ENCODE measurements at places on chromosomes 5 and 9. TPM values are rescaled to one million over a fixed set of nuclear protein-coding genes. Genes with fewer than 3 reads are reported as not detected.

DNA sequence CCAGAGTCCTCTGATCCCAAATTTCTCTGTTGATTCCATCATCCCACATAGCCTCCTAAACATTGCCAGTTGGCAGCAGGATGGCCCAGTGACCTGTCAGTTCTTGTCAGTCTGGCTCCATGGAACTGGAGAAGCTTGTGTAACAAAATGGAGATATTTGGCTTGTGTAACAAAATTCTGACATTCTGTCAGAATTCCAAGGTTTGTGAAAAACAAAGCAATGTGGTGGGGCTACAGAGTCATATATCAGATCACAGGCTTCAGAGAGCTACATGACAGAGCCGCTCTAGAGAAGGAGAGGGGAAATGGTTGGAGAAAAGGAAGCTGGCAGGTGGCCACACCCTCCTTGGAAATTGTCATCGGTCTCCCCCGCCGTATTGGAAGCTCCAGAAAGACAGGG, 75.4 kb upstream of the MAN2A1 start:
- DNase-seq, result no peak

DNA sequence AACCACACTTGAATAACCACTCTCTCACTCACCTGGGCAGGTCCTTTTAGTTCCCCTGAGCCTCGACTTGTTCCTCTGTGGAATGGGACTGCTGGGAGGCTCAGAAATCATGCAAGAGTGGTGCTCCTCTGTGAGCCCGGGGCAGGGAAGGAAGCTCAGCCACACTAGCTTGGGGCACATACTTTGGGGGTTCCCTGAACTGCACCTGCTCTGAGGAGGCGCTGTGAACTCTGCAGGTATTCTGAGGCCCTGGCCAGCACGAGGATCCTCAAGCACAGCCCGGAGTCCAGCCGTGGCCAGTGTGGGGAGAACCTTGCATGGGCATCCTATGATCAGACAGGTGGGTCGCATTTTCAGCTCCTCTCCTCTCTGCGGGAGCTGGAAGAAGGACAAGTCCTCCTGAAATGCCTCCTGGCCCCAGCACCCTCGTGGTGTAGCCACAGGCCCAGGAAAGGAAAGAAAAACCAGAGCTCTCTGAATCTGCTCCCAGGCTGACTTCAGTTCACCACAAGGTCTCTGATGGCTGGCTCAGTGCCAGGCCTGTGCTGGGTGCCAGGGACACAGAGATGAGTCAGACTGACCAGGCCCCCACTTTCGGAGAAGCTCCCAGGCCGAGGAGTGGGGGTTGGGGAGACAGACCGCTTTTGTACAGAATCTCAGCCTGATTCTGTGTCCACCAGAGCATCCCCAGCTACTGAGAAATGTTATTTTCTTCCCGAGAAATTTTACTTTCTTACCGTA, 11.9 kb downstream of the GLIPR2 start:
- peak; percentile 56 for DNase-seq

GRCh38 chr5:158212917-158213316, 354.0 kb upstream of the CLINT1 start:
- no peak for DNase-seq

GRCh38 chr9:18459962-18460584, 13.9 kb upstream of the ADAMTSL1 start:
- no peak for DNase-seq

- no peak for DNase-seq
These were observed 48.9 kb downstream of the NUDT12 start for GRCh38 chr5:103513701-103514100.

Gene PCDHA12
- polyA plus RNA-seq, result not detected

Gene LECT2
- not detected for polyA plus RNA-seq
